ENCODE measurements at places on chromosomes 5 and 9.
A peak's percentile ranks its signal among the peaks of the same experiment; 100 is the strongest.

GRCh38 chr9:71760901-71761300 lies 7.4 kb downstream of the CEMIP2 start:
- no peak for DNase-seq

DNA sequence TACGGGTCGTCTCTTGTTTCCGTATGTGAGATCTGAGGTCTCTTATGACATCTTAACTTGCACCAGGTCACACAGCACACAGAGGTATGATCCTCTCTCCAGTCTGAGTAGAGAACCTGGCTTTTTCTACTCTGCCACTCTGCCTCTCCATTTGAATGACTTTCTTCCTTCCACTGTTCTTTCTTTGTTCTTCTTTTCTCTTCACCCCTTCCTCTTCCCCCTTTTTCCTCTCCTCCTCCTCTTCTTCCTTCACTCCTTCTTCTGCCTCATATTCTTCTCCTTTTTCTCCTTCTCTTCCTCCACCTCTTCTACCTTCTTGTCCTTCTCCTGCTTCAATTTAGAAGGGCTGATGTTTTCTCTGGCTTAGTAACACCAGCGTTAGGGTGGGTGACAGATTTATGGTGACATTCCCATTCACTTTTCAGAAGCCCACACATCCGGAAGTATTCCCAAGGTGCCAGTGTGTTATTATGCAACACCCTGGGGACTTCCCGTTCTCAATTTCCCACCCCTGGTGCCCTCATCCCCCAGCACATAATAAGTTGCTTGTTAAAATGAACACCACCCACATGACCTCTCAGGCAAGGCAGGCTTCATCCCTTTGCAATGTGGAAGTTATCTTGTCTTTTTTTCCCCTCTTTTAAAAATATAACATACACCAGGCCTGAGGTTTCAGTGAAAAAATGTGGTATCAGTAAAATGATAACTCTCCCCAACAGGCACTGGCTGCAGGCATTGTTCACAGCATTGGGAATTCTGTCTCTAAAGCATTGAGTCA lies 122.0 kb downstream of the PAPPA start:
- DNase-seq = no peak

DNA sequence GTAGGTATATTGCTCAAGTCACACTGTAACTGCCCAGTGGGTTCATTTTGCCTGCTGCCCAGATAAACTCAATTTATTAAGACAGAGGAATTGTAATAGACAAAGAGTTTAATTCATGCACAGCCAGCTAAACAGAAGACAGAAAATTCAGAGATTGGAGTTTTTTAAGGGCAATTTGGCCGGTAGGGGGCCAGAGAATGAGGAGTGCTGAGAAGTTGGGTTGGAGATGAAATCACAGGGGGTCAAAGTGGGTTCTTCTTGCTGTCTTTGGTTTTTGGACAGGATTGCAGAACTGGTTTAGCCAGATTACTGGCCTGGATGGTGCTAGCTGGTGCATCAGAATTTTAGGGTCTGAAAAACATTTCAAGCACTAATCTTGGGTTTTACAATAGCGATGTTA lies 20.7 kb upstream of the IL33 start:
- no peak for DNase-seq

- no peak for DNase-seq
Observed at GRCh38 chr9:101925498-101925897, 187.1 kb upstream of the GRIN3A start.

DNA sequence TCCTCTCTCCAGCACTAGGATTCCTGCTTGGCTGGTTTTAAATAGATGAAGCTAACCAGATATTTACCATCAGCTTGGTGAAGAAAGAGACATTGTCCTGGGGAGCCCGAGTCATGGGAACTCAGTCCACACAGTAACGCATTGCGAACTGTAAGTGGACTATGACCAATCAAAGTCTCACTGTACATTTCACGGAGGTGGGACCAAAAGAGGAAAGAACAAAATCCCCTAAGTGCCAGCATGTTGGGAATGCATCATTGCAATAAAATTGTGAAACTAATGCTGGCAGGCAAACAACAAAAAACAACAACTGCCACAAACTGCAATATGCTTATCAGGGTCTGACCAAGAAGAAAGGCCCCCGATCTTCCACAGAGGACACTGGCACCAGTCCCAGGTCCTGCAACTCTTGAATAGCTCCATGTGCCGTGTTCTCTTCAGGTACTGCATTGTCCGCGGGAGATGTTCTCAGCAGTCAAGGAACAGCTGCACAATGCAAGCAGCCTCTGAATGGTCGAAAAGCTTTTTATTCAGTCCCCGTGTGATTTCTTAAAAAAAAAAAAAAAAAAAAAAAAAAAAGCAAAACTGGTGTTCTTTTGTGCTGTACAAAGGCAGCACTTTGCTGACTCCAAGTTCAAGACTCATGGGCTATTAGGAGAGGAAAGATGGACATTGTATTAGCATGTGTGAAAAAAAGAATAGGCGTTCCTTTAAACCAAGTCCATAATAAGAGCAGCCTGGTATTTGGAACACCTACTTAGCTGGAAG lies 38.1 kb downstream of the SEMA6A start:
- DNase-seq = no peak

- peak; percentile 34 for DNase-seq
Observed at GRCh38 chr9:129482521-129483414, 138.1 kb downstream of the C9orf50 start.

GRCh38 chr9:26228273-26228672 lies 550.0 kb upstream of the TUSC1 start:
- no peak for DNase-seq

- DNase-seq = no peak
Observed at GRCh38 chr5:82160948-82161347, 117.2 kb downstream of the RPS23 start.

GRCh38 chr5:130213607-130214006 lies 309.3 kb downstream of the CHSY3 start:
- DNase-seq = no peak

- no peak for DNase-seq
Observed at GRCh38 chr9:93573516-93573828, 2.9 kb upstream of the PHF2 start.

DNA sequence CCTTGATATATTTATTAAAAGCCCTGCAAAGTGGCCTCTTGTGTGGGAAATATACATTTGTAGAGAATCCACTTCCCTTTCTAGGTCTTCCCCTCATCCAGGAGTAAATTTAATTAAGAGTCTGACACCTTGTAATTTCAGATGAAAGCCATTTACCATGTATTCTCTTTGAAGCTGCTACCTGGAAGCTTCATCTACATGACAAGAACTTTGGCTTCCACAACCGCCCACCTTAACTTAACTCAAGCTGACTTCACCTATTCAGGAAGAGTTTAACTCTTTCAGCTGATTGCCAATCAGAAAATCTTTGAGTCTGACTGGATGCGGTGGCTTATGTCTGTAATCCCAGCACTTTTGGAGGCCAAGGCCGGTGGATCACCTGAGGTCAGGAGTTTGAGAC lies 899.9 kb downstream of the TAF11L14 start:
- no peak for DNase-seq

DNA sequence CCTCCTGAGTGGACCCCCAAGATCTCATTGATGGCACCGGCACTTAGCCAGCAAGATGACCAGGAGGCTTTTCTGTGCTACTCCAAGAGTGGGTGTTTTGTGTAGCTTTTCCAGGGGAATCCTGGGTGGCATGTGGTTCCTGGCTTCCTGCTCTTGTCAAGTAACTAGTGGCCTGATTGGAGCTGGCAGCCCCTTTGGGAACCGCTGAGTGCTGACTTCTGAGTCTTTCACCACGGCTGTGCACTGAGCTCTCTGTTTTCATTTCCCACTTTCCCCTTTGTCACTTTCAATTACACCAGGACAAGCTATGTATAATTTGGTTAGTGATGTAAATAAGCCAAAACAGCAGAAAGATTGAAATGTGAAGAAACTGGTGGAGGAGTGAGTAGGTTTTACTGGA lies 255.4 kb downstream of the GOLPH3 start:
- no peak for DNase-seq

GRCh38 chr9:34992376-34992951 lies 2.9 kb downstream of the DNAJB5 start:
- peak; percentile 59 for DNase-seq

DNA sequence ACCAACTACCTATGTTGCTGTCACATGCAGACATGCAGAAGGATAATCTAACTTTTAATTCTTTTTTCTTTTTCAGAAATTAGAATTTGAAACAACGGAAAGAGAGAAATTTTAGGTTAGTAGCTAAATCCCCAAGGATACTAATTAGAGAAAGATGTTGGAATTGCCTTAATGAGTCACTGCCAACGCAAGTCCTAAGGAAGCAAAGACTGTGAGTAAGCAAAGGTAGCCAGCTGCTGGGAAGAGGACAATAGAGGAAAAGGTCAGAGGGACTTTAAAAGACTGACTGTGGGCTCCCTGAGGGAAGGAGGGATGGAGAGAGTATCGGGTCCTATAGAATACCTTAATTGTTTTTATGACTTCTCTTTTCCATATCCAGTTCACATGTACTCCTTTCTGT lies 461.9 kb upstream of the PAPPA start:
- DNase-seq = no peak

- DNase-seq = no peak
Observed at GRCh38 chr5:175060257-175060656, 335.9 kb downstream of the MSX2 start.

GRCh38 chr5:35671541-35672295 lies 54.1 kb downstream of the SPEF2 start:
- no peak for DNase-seq

DNA sequence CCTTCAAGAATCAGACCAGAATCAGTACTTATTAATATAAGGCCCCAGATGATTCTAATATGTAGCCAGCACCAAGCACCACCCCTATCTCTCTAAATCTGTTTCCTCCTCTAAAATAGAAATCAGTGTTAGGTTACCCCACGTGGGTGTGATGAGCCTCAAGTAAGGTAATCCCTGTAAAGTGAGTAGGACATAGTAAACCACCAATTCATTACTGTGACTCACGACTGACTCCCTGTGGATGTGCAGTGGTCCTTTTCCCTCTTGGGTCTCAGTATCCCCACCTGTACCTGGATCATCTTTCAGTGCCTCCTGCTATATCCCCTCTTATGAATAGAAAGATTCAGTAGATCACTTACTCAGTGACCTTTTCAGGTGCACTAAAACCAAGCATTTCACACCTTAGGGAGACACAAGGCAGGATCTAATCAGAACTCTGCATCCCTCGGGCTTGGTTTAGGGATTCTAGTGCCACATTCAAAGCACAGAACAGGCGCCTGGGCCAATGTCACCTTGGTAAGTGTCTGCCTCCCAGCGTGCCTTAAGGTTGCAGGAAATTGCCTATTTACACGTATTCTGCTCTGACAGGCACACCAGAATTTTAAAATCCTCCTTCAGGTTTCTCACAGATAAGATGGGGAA lies 12.2 kb upstream of the ALDH1B1 start:
- no peak for DNase-seq

DNA sequence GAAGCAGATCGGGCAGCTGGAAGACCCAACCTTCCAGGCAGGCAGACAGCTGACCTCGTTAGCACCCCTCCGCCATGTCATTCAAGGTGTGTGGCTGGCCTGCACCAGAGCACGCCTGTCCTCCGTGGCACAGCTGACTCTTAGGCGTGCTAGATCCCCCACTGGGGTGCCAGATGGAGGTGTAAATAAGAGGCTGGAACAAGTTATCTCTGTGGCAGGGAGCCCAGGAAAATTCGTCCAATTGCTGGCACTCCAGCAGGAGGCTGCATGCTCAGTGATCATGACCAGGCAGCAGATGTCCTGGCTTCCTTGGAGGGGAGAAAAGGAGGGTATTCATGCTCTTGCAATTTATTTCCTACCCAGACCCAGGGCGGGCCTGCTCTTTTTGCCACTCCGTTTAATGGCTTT lies 7.8 kb upstream of the ALDOB start:
- DNase-seq = no peak

GRCh38 chr9:93899609-93900435 lies 55.3 kb downstream of the BARX1 start:
- DNase-seq = no peak

- DNase-seq = no peak
Observed at GRCh38 chr9:26157411-26157810, 479.2 kb upstream of the TUSC1 start.

- DNase-seq = no peak
Observed at GRCh38 chr5:53991942-53992341, 318.4 kb downstream of the ARL15 start.

GRCh38 chr5:24208686-24209106 lies 436.1 kb downstream of the CDH10 start:
- DNase-seq = no peak

DNA sequence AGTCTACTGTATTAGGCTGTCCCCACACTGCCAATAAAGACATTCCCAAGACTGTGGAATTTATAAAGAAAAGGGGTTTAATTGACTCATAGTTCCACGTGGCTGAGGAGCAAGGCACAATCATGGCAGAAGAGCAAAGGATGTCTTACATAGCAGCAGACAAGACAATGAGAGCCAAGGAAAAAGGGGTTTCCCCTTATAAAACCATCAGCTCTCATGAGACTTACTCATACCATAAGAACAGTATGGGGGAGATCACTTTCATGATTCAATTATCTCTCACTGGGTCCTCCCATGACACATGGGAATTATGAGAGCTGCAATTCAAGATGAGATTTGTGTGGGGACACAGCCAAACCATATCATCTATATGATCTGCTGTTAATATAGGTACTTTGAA lies 14.8 kb upstream of the FSTL4 start:
- peak; percentile 17 for DNase-seq

- DNase-seq = no peak
Observed at GRCh38 chr9:118121361-118121760, 417.2 kb downstream of the TLR4 start.

DNA sequence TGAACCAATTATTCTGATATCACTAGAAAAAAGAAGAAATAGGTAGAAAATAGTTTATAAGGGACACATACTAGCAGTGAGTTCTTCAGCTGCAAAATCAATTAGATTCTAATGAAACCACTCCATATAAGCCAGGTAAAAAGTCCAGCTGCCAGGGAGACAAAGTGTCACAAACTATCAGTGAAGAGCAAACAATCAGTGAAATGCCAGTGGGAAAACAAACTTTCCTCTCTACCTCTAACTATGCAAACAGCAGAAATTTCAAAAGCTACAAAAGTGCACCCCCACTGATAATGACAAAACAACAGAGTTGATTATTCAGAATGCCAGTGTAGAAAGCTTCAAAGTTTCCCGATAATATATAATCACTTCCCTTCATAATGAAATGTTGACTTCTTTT lies 637.2 kb upstream of the ITGA1 start:
- no peak for DNase-seq

GRCh38 chr5:135212361-135213026 lies 178.5 kb upstream of the PITX1 start:
- DNase-seq = no peak

- DNase-seq = no peak
Observed at GRCh38 chr9:92035687-92036410, 79.4 kb downstream of the SPTLC1 start.

DNA sequence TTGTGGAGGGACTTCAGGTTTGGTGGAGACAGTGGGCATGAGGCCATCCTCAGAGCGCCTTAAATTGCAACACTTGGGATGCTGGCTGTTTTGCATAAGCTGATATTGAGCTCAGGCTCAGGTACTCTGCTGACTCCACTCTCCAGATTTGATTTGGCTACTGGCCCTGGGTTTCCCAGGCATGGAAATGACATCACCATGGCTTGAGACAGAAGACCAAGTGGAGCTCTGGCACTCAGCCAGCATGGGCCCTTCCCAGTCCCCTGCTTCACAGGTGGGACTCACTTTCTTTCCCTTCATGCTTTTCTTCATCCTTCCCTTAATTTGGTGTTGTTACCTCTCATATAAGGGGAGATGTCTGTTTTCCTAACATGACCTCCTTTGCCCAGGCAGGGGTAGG lies 72.0 kb upstream of the IL12B start:
- DNase-seq = no peak

- no peak for DNase-seq
Observed at GRCh38 chr5:83946516-83946915, 225.9 kb upstream of the HAPLN1 start.
